ENCODE measurements at places on chromosomes 5 and 9. TPM values are rescaled to one million over a fixed set of nuclear protein-coding genes. Genes with fewer than 3 reads are reported as not detected.

The PTGS1 gene
- total RNA-seq = 1.9 TPM

- no peak overlapping the region for H3K4me3 ChIP-seq
- no peak overlapping the region for H3K27ac ChIP-seq
- peaks cover 15% of the 10 kb centered on the region for H3K36me3 ChIP-seq
These were observed 52.4 kb downstream of the MELK start for GRCh38 chr9:36625006-36625615.

The SLC23A1 gene
- 1.1 TPM for total RNA-seq

- H3K4me1 ChIP-seq = peaks cover 12% of the 10 kb centered on the region
- H3K36me3 ChIP-seq = no peaks in the 10 kb centered on the region
- peaks cover 97% of the 10 kb centered on the region for H3K27me3 ChIP-seq
- no peak for DNase-seq
- H3K4me3 ChIP-seq = no peak overlapping the region
These were observed 2.6 kb downstream of the IRX1 start for GRCh38 chr5:3598207-3598606.

DNA sequence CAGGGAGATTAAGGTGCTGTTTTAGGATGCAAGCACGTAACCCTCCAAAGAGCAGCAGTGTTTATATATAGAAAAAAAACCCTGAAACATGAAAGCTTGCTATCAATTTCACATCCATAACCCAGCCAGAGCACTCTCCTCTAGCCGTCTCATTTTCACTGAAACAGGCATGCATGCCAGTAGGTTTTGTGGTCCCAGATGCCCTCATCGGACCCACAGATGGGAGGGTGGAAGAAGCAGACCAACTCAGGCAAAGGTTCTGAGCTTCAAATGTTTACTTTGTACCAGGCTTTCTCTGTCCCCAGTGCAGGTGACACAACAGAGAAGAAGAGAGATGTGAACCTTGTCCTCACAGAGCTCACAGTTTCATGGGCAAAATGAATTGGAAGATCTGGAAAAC, 127.4 kb upstream of the ATP10B start:
- no peaks in the 10 kb centered on the region for H3K27me3 ChIP-seq
- no peak overlapping the region for H3K27ac ChIP-seq
- H3K4me3 ChIP-seq = no peak overlapping the region
- H3K36me3 ChIP-seq = no peaks in the 10 kb centered on the region

DNA sequence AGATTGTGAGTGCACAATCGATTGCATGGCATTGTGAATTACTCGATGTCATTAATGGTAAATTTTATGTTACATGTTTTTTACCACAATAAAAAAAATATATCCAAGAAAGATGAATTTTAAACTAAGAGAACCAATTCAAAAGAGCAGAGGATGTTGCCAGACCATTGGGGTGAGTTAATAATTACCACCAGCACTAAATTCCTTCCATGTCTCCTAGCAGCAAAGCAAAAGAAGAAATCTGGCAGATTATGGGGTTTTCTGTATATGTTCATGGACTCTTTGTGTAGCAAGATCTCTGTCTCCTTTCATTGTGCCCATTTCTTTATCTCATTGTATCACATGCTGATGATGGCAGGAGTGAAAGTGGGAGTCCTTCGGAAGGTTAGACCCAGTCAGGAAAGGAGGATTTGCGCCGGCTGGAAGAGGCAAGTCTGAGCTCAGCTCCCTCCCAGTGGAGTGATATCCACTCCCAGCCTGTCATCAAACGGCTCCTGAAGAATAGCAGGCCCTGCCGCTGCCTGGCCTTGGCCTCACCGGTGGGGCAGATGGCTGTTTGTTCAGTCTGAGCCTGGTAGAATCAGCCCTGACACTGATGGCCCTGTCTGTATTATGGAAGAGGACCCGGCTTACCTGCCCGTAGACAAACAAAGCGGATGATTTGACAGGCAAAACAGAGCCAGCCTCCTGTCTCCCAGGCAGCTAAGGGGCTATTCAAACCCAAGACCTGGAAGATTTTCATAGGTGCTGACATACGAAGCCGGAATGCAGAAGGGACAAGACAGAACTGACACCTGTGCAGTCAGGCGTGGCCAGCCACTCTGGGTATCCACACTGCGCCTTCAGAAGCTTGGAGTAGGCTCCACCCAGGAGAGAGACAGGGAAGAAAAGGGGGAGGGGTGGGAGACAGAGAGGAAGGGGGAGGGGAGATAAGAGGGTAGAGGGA, 21.9 kb upstream of the FOXE1 start:
- no peak overlapping the region for H3K4me3 ChIP-seq
- H3K27ac ChIP-seq = no peak overlapping the region
- no peaks in the 10 kb centered on the region for H3K4me1 ChIP-seq
- peaks cover 2% of the 10 kb centered on the region for H3K27me3 ChIP-seq
- DNase-seq = no peak

- no peaks in the 10 kb centered on the region for H3K36me3 ChIP-seq
- H3K4me1 ChIP-seq = no peaks in the 10 kb centered on the region
- no peak for DNase-seq
- no peak overlapping the region for H3K4me3 ChIP-seq
These were observed 435.7 kb downstream of the SH3GL2 start for GRCh38 chr9:18014556-18014955.

DNA sequence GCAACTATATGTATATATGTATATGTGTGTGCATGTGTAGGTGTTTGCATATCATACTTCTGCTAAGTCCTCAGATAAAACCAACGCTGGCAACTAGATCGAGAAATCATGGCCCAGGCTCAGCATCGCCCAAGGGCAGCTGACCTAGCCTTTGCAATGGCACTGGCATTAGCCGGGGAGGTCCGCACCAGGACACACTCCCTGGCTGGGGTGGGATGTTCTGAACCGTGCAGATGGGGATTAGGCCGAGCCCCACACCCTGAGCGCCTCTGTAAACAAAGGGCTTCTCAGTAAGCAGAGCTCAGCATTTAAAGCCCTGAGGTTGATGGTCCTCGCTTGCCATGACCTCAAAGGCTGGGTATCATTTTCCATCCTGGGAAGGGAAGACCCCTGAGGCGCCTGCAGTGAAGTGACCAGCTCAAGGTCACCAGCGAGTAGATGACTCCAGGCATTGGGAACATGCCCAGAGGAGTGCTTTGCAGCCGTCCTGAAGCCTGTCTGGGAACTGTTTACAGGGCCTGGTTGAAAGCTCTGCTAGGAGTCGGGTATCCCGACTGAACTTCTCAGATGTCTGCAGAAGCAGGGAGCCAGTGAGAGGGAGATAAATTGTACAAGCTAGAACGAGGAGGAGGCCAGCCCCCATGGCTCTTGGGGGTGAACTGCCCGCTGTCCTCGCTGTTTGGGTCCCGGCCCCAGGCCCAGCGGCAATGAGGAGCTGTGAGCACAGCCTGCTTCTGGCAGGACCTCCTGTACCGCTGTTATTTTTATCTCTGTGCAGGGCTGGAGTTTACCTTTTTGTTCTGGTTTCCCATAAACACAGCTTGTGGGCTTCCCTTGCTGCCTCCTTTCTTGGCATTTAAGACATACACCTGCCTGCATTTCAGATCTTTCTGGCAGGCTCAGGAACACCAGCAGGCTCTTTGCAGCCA, 18.4 kb downstream of the GADD45G start:
- H3K27ac ChIP-seq = no peak overlapping the region
- H3K4me3 ChIP-seq = no peak overlapping the region
- H3K4me1 ChIP-seq = peaks cover 15% of the 10 kb centered on the region
- no peaks in the 10 kb centered on the region for H3K27me3 ChIP-seq
- no peaks in the 10 kb centered on the region for H3K36me3 ChIP-seq

DNA sequence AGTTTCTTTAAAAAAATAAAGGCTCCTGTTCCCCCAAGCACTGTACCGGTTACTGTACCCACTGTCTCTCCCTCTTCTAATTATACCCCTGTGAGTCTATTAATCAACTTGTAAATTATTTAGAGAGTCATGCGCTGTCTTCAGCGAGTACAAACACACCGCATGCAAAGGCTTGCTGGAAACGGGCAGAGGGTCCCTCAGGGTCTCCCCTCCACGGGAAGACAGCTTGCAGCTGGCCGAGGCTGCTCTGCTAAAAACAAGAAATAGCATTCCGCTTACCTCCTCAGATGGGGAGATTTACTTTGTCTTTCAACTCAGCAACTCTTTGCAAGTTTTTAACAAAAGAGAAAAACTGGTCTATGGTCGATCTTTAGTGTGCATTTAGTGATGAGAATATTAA, 71.8 kb downstream of the AK8 start:
- no peak overlapping the region for H3K4me3 ChIP-seq
- DNase-seq = no peak
- H3K4me1 ChIP-seq = peaks cover 86% of the 10 kb centered on the region
- H3K27ac ChIP-seq = peak overlapping the region; percentile 71

The TMEM174 gene
- total RNA-seq = not detected

The BARHL1 gene
- not detected for total RNA-seq

The RORB gene
- total RNA-seq = 1.8 TPM

The C5orf58 gene
- not detected for total RNA-seq

GRCh38 chr9:71764463-71764862, 3.9 kb downstream of the CEMIP2 start:
- no peak for DNase-seq
- H3K4me3 ChIP-seq = no peak overlapping the region
- H3K27ac ChIP-seq = no peak overlapping the region
- peaks cover 19% of the 10 kb centered on the region for H3K4me1 ChIP-seq
- H3K36me3 ChIP-seq = no peaks in the 10 kb centered on the region

GRCh38 chr9:89524963-89525362, 27.1 kb upstream of the SEMA4D start:
- H3K4me3 ChIP-seq = no peak overlapping the region
- DNase-seq = no peak
- no peak overlapping the region for H3K27ac ChIP-seq
- H3K27me3 ChIP-seq = no peaks in the 10 kb centered on the region
- H3K4me1 ChIP-seq = peaks cover 68% of the 10 kb centered on the region

GRCh38 chr9:76390656-76391055, 3.6 kb downstream of the RFK start:
- DNase-seq = no peak
- H3K36me3 ChIP-seq = peaks cover 3% of the 10 kb centered on the region
- H3K27ac ChIP-seq = no peak overlapping the region
- no peaks in the 10 kb centered on the region for H3K27me3 ChIP-seq

The IL11RA gene
- total RNA-seq = 12.6 TPM

The TBC1D13 gene
- 5.0 TPM for total RNA-seq

- no peaks in the 10 kb centered on the region for H3K27me3 ChIP-seq
- H3K4me1 ChIP-seq = peaks cover 20% of the 10 kb centered on the region
- H3K4me3 ChIP-seq = no peak overlapping the region
- no peak overlapping the region for H3K27ac ChIP-seq
- H3K36me3 ChIP-seq = no peaks in the 10 kb centered on the region
These were observed 121.5 kb upstream of the PCA3 start for GRCh38 chr9:76642701-76643209.

- no peak for DNase-seq
- no peaks in the 10 kb centered on the region for H3K36me3 ChIP-seq
- H3K27me3 ChIP-seq = no peaks in the 10 kb centered on the region
- H3K4me1 ChIP-seq = no peaks in the 10 kb centered on the region
- no peak overlapping the region for H3K4me3 ChIP-seq
- no peak overlapping the region for H3K27ac ChIP-seq
These were observed 7.7 kb downstream of the SPINK9 start for GRCh38 chr5:148343046-148343407.

DNA sequence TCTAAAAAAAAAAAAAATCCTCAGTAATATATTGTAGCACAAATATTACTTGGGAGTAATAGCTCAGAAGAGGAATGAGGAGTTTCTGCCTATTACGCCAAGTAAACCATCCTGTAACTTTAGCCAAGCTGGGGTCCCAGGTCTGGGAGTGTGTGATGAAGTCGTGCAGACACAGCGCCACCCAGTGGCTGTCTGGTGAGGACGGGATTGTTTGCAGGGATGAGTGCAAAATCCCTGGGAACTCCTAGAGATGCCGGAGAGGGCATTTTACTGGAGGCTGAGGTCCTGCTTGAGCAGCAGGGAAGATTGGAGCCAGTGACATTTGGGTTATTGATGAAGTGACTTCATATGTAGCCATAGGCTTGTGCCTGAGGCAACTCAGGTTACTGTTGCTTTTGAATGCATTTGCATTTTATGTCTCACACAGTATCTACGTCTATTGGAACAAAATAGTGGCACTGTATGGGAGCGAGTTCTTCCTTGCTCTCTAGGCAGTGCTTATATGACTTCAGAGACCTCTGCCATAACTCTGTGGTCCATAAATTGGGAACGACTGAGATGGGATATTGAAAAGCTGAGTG, 72.8 kb downstream of the PSAT1 start:
- H3K4me3 ChIP-seq = no peak overlapping the region
- no peak overlapping the region for H3K27ac ChIP-seq
- no peaks in the 10 kb centered on the region for H3K4me1 ChIP-seq
- DNase-seq = peak; percentile 67

The SLC34A3 gene
- not detected for total RNA-seq

DNA sequence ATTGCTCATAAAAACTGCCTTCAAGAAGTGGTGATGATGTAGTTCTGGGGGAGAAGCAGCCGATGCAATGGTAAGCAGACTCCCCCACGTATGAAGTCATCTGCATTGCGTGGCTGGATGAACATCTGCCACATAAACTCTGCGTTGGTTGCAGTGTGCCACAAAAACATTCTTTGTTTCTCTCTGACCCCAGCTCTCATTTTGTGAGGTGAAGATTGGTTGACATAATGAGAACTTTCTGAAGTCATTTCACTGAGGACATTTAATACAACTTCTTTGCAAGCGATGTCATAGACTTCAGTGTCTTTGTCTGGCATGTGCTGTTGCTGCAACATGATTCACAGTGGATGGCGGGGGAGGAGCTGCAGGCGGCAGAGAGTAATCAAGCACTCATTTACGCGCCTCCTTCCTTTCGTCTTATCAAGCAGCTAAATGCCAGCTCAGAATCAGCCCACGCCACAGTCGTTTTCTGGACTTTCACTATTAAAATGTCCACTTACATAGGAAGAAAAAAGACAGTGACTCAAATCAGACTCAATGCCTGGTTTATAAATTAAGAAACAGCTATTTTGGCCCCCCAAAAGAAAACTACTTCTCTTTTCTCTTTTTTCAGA, 91.5 kb upstream of the NFIL3 start:
- no peaks in the 10 kb centered on the region for H3K36me3 ChIP-seq
- H3K4me1 ChIP-seq = no peaks in the 10 kb centered on the region
- no peak overlapping the region for H3K4me3 ChIP-seq
- H3K27ac ChIP-seq = no peak overlapping the region
- no peaks in the 10 kb centered on the region for H3K27me3 ChIP-seq

DNA sequence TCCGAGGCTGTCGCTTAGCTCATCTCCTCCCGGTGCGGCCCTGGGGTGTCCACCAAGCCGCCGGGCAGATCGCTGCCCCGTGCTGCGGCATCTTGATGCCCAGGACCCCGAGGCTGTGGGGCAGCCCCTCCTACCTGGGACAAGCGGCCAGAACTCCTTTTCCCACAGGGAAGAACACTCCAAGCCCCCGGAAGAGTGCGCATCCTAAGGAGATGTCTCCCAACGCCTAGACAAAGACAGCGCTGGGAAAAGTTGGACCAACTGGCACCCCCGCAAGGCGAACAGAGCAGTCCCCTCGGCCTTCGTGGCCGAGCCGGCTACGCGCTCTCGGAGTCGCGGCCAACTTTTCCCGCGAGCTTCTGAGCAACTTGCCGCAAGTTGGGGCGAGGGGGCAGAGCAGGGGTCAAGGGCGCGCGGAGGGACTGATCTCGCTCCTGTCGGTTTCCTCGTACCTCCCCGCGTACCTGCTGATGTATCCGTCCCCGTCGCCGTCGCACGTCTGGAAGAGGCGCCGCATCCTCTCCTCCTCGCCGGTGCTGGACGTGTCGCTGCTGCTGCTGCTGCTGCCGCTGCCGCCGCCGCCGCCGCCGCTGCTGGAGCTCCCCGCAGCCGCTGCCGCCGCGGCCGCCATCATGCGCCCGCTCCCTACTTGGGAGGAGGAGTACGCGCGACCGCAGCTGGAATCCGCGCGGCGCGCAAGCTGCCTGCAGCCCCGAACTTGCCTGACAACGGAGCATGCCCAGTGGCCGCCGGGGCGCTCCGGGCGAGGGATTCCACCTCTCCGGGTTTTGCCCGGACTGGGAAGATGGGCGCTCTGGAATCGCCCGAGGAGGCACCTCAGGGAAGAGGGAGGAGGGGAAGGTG, at the start of gene MCC:
Gene MCC, minus strand, starts transcription at position 673 of the 864 bp plus-strand sequence.
- no peak within 1 kb of the TSS for H3K27ac ChIP-seq
- DNase-seq = peak; percentile 18
- H3K27me3 ChIP-seq = peaks cover 34% of the 10 kb centered on the region
- no peaks in the 10 kb centered on the region for H3K4me1 ChIP-seq
